GM12865 (cell line): ENCODE measurements at places on chromosomes 13 and 19.

- DNase-seq: no peak
Observed at GRCh38 chr13:20960663-20961309, 58.2 kb upstream of the XPO4 start.

- no peak for DNase-seq
Observed at GRCh38 chr13:99553033-99553432, 51.8 kb downstream of the TM9SF2 start.

- no peak for DNase-seq
Observed at GRCh38 chr13:46119883-46120614, 15.2 kb upstream of the CPB2 start.

GRCh38 chr19:53881482-53882390 lies at the start of gene PRKCG:
Gene PRKCG, plus strand, starts transcription at chr19:53882197. Its CDS starts 298 bp downstream, at chr19:53882495.
- no peak for DNase-seq

DNA sequence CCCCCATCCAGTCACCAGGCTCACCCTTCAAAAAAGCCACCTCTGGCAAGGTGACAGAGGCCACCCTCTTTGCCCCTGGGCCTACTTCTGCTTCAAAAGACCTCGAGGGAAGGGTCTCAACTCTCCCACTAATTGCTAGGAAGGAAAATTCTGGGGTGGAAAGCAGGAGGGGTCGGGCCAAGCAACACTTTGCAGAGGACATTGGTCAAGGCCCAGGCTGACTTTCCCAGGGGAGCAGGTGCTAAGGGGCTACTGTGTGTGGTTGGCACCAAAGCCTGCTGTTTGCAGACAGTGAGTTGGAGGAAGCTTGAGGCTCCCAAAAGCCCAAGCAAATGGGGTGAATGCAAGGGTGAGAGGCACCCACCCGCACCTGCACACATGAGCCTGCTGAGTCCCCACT lies 28.6 kb upstream of the VSTM2B start:
- DNase-seq: no peak

- peak; percentile 14 for DNase-seq
Observed at GRCh38 chr13:70310396-70311119, 202.3 kb upstream of the KLHL1 start.

DNA sequence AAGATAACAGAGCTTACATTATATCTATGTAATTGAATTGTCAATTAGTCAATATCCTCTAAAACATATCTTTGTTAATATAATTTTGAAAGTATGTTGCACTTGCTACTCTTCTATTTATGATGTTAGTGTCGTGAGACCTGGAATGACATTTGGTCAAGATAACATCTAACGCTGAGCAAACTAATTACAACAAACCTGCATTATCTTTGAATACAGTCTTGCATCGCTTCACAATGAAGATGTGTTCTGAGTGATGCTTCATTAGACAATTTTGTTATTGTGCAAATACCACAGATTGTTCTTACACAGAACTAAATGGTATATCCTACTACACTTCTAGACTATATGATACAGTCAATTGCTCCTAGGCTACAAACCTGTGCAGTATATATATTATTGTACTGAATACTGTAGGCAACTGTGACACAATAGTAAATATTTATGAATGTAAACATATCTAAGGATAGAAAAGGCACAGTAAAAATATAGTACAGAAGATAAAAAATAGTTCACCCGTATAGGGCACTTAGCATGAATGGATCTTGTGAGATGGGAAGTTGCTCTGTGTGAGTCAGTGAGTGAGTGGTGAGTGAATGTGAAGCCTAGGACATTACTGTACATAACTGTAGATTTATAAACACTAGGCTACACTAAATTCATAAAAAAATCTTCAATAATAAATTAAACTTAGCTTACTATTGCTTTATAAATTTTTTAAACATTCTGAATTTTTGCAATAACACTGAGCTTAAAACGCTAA lies 1773.8 kb downstream of the PCDH9 start:
- DNase-seq: no peak

GRCh38 chr19:14916848-14917247 lies 24.4 kb upstream of the OR7C2 start:
- DNase-seq: peak; percentile 3

DNA sequence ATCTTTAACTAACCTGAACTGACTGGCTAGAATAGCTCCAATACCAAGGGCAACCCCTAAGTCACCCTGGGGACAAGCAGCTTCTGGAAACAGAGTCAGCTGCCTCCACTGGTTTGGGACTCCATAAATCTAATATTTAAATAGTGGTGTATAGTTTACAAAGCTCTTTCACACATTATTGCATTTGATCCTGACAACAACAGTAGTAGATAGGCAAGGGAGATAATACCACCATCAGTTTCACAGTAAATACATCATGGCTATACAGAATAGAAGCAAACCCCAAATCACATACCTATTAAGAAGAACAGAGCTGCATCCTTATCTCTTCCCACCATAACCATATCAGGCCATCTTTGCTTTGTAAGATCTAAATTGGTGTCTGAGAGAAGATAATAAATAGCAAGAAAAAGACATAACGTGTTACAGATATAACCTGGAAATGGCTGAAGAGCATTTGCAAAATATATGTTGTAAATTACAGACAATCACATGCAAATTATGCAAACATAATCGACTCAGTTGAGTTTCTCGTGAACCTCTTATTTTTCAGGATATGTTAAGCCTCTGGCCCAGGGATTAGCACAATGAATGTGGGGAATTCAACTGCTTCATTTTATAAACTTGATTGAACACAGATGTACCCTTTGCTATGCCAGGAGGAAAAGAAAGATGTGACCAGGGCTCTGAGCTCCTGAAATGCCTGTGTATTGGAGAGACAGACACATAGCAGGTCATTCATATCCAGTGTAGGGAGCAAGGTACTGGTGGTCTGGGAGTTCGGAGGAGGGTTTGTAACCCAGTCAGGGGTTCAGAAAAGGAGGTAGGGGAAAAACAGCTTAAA lies 142.5 kb downstream of the SLC7A1 start:
- no peak for DNase-seq

DNA sequence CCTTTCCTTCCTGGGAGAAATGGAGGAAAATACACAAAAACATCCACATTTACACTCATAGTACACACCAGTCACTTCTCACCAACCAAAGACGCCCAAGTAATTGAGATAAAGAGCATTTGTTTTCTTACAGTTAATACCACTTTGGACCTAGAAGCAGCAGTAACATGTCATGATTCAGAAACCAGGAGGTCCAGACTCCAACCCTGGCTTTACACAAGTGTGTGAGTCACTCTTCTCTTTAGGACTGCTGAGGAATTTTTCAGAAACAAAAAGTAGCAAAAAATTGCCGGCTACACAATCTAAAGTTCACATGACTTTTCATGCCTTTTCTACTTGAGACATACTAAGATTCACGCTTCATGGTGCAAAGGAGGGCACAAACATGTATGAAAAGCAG lies 42.1 kb downstream of the TUBGCP3 start:
- DNase-seq: no peak

DNA sequence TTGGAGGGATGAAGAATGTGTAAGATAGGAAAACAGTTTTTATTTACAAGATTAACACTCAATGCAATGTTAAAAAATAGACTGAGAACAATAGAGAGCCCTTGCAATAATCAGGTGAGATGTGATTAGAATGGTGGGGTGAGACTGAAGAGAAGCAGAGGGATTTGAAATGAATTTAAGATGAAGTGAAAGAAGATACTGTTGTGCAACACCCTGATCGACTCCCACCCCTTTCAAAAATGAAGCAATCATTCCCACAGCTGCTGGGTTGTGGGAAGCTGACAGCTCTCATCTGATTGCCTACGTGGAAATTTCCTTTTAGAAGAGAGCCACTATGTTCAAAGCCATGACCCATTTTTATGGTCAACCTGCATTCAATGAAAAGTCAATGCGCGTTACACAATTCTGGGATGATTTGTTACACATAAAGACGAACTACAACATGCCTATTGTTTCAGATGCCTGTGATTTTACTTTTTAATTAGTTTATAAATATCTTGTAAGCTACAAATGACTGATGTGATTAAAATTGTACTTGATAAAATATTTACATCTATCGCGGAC lies 1374.8 kb downstream of the PCDH9 start:
- no peak for DNase-seq

DNA sequence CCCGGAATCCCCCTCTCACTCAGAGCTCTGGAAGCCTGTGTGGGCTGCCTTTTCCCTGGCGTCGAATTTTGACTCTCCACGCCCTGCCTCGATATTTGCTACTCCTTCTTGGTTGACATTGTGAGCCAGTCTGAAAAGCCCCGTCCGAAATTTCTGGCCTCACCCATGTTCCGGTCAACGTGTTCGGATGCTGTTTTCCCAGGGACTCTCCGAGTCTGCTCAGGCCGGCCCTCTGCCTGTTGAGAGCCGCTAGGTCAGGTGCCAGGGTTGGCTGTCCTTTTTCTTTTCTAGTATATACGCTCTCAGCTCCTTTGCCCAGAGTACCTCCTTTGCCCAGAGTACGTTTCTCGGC lies 6.8 kb upstream of the DGKH start:
- peak; percentile 83 for DNase-seq

GRCh38 chr13:83414393-83414792 lies 467.9 kb downstream of the SLITRK1 start:
- DNase-seq: no peak

DNA sequence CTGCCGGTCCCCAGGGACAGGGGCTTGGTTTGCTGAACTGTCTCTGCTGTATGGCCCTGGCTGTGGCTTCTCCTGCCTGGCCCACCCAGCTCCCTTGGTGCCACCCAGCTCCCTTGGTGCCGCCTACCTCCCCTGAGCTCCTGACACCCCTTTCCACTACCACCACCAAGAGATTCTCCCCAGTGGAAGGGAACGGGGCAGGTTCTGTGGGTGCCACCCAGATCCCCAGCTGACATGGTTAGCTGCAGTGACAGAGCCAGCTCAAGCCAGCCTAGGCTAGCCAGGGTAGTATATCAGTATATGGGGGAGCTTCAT lies 28.5 kb upstream of the POP4 start:
- no peak for DNase-seq

GRCh38 chr19:2225415-2226050 lies 10.6 kb downstream of the PLEKHJ1 start:
- DNase-seq: no peak

DNA sequence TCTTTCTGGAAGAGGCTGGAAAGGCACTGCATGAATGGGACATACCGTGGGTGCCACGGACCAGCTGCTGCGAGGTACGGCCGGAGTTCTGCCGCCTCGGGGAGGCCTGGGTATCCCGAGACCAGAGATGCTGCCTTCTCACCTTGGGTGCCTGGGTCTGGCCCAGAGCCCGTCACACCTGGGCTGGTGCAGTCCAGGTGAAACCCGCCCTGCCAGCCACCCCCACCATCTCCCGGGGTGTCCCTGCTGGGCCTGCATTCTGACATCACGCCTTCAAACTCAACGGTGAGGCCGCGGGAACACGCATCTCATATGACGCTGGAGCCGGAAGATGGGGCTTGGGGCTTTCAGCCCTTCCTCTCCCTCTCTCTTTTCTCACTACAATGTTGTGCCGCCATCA lies 98.0 kb downstream of the GADD45B start:
- DNase-seq: no peak

GRCh38 chr19:2887391-2887914 lies 13.3 kb upstream of the ZNF57 start:
- peak; percentile 80 for DNase-seq

DNA sequence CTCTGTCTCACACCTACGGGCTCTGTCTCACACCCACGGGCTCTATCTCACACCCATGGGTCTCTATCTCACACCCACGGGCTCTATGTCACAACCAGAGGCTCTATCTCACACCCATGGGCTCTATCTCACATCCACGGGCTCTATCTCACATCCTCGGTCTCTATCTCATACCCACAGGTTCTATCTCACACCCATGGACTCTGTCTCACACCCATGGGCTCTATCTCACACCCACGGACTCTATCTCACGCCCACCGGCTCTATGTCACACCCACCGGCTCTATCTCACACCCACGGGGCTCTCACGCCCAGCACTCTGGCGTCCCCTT lies 73.9 kb downstream of the COL4A2 start:
- no peak for DNase-seq

- DNase-seq: no peak
Observed at GRCh38 chr13:109677206-109677605, 109.2 kb downstream of the IRS2 start.

DNA sequence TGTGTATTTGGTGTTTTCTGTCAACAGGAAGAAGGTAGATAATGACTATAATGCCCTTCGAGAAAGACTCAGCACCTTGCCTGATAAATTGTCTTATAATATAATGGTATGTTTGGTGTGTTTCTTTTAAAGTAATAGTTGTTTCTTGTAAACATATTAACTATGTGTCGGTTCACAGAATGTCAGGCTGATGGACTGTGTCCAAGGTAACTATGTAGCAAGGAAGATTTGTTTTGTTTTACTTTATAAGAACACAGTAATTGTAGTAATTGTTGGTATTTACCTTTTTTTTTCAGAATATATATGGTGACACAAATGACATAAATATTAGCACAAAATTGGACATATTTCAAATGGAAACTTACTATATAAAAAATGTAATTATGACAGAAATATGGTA lies 43.2 kb downstream of the URI1 start:
- no peak for DNase-seq

- no peak for DNase-seq
Observed at GRCh38 chr13:101681834-101682233, 229.4 kb downstream of the ITGBL1 start.

GRCh38 chr19:1171755-1172352 lies 2.2 kb downstream of the SBNO2 start:
- DNase-seq: no peak

DNA sequence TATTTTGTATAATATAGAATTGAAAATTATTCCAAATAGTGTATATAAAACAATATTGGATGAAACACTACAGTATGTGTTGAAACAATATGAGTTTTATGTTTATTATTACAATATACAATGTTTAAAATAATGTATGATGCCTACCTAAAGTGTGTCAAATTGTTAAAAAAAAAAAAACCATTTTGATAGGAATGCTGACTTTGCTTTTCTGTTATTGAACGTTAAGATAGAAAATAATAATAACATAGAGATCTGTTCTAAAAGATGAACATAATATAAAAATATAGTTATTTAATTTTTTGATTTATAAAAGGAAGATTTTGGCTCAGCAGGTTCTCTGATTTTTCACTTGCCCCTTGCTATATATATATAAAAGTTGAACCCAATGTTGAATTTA lies 474.6 kb upstream of the ATXN8OS start:
- no peak for DNase-seq
